Activated CD4-positive, alpha-beta T cell treated with anti-CD3 and anti-CD28 coated beads, Interleukin-2, amount 10 ng/mL, durations not matched to agents 7 days and 5 days (primary cell): ENCODE measurements at places on chromosomes 7 and 10. TPM values are rescaled to one million over a fixed set of nuclear protein-coding genes. Genes with fewer than 3 reads are reported as not detected.

DNA sequence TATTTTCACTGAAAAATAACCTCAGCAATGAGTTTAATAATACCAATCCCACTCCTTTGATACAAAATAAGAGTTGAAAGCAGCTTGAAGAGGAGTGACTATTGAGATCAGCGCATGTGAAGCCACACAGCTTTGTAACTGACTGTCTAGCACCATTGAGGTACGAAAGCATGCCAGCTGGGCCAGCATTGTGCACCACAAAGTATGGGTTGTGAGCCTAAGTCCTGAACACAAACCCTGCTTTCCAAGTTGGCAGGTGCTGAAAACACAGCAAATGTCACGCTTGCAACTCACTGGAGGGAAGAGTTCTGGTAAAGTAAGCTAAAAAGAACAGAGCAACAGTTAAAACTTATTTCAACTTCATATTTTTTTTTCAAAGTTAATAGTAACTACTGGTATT is 4.0 kb upstream of the FAM53B start:
- no peak for DNase-seq
- H3K36me3 ChIP-seq = peaks cover 22% of the 10 kb centered on the region
- no peak overlapping the region for H3K4me3 ChIP-seq
- no peaks in the 10 kb centered on the region for H3K27me3 ChIP-seq
- H3K27ac ChIP-seq = no peak overlapping the region

DNA sequence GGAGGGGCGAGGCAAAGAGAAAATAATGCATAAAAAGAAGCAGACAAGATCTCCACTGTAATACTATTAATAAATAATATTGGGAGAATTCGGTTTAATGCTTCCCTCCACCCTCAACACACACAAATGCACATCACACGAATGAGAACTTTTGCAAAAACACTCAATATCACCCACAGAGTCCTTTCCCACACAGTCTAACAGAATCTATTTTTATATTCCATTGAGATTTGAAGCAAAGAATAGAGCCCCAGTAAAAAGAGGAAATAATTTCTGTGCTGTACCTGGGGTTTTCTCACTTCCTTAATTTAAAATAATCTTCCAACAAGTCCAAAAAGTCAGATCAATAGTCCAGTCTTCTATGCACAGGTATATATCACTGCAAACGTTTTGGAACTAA is 17.0 kb downstream of the PIK3AP1 start:
- H3K27me3 ChIP-seq = no peaks in the 10 kb centered on the region
- no peaks in the 10 kb centered on the region for H3K36me3 ChIP-seq
- DNase-seq = no peak
- H3K4me1 ChIP-seq = no peaks in the 10 kb centered on the region
- H3K27ac ChIP-seq = no peak overlapping the region
- no peak overlapping the region for H3K4me3 ChIP-seq

- DNase-seq = peak; percentile 45
- H3K4me3 ChIP-seq = no peak overlapping the region
- no peak overlapping the region for H3K27ac ChIP-seq
- no peaks in the 10 kb centered on the region for H3K4me1 ChIP-seq
- H3K27me3 ChIP-seq = peaks cover 4% of the 10 kb centered on the region
These were observed 100.5 kb upstream of the SDK1 start for GRCh38 chr7:3200504-3200903.

GRCh38 chr10:60031664-60032063 is 125.3 kb upstream of the CCDC6 start:
- H3K4me3 ChIP-seq = no peak overlapping the region
- H3K36me3 ChIP-seq = peaks cover 2% of the 10 kb centered on the region
- DNase-seq = no peak
- no peaks in the 10 kb centered on the region for H3K4me1 ChIP-seq
- H3K27me3 ChIP-seq = no peaks in the 10 kb centered on the region
- no peak overlapping the region for H3K27ac ChIP-seq

ERLIN1 gene
- total RNA-seq = 14.1 TPM
